ENCODE measurements at places on chromosomes 11 and 22.

- no peak for DNase-seq
Measured at GRCh38 chr11:82494988-82495432, 238.7 kb downstream of the FAM181B start.

GRCh38 chr11:125645871-125646270 lies 20.9 kb downstream of the CHEK1 start:
- DNase-seq, result no peak

DNA sequence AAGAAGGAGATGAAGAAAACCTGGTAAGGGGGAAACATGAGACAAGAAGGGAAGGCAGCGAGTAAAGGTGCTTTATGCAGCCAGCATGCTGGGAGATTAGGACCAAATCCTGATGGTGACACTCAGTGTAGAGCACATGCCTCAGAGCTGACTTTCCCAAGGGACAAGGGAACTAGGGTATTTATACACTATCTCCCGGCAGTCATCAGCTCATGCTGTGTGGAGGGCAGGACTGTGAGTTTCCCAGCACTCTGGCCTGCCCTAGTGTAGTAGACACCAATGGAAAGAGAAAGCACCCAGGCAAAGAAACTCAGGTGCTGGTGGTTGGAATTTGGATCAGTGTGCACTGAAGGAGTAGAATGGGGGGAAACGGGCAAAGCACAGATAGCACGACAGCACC lies 128.3 kb upstream of the CSNK2A3 start:
- no peak for DNase-seq

DNA sequence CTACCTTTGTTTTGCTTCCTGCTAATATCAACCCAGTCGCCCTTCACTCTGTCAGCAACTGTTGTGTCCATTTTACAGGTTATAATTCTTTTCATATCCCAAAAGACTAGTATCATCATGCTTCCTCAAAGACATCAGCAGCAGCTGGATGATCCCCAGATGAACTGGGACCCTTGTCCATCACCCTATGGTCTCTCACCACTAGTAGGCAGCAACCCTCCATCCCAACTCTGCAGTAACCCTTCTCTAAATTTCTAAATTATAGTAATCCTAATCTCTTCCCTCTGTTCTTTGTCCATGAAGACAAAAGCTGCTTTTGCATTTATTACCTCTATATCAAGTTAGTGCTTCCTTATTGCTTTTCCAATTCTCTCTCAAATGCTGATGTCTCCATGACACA lies 1025.8 kb downstream of the FAM181B start:
- DNase-seq, result no peak

GRCh38 chr11:1513326-1514296 lies 27.0 kb upstream of the MOB2 start:
- no peak for DNase-seq

- DNase-seq, result no peak
Measured at GRCh38 chr11:1442163-1442562, 44.4 kb downstream of the MOB2 start.

GRCh38 chr11:76162336-76163288 lies 43.7 kb downstream of the WNT11 start:
- DNase-seq, result no peak

DNA sequence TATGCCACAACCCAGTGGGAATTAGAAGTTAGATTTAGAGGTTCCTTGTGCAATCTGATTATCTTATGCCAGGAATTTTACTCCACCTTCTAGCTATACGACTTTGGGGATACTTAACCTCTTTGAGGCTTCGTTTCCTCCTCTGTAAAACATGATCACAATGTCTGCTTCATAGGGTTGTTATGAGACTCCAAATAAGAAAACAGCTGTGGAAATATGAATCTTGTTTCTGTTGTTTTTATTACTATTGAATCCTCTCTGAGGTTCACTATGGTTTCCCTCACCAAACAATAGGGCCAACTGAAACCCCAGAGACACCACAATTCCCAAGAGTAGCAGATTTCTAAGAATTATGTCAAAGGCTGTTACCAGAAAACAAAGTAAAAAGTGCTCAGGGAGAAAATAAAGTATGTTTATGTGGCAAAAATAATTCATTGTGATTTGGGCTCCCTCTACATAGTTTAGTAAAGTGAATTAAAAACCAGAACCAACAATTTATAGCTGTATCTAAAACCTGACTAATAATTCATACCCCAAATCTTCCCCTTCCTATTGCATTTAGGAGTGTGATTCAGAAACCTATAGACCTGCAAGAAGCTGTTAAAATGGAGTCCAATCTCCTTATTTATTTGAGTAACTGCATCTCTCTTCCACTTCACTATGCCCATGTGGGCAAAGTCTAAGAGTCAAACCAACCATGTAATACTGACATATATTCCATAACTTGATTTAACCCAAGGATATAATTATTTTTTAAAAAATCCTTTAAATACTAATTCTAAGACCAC lies 38.4 kb downstream of the AMBRA1 start:
- peak; percentile 22 for DNase-seq

- peak; percentile 71 for DNase-seq
Measured at GRCh38 chr11:133927690-133928627, 28.8 kb downstream of the IGSF9B start.

GRCh38 chr11:31995525-31996094 lies 95.3 kb upstream of the RCN1 start:
- no peak for DNase-seq

DNA sequence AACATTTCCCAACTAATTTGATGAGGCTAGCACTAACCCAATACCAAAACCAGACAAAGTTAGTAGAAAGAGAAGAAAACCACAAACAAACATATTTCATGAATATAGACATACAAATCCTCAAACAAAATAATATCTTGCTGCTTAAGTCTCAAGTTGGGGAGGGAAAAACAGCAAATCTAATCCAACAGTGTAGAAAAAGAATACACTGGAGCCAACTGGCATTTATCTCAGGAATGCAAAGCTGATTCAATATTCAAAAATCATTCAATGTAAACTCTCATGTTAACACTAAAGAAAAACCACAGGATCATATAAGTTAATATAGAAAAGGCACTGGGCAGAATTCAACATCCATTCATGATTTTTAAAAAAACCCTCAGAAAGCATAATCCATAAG lies 18.2 kb downstream of the GNB1L start:
- no peak for DNase-seq

DNA sequence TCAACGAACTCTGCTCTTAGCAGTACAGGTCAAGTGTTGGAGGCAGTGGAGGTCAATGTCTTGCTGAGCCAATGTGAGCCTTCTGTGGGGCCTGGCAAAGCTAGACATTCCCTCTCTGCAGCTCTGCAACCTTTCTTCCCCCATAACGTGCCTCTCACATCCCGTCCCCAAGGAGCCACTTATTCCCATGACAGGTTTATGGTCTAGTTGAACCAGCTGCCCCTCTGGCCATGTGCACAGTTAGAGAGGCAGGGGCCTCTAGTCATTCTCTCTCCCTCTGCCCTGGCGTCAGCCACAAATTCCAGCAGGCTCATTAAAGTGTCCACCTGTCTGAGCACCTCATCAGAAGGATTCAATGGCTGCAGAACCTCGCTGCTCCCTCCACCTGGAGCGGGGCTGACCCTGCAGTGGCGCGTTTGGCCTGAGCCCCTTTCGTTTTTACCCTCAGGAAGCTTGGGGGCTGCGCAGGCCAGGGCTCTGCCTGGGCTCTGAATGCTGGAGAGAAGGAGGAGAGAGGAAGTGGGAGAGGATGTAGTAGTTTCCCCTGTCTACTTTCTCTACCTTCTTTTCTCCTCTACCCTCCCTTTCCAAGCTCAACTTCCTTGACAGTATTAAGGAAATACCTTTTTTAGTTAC lies 302.1 kb upstream of the B3GAT1 start:
- DNase-seq, result no peak

- no peak for DNase-seq
Measured at GRCh38 chr11:44104481-44105294, 9.2 kb downstream of the EXT2 start.

DNA sequence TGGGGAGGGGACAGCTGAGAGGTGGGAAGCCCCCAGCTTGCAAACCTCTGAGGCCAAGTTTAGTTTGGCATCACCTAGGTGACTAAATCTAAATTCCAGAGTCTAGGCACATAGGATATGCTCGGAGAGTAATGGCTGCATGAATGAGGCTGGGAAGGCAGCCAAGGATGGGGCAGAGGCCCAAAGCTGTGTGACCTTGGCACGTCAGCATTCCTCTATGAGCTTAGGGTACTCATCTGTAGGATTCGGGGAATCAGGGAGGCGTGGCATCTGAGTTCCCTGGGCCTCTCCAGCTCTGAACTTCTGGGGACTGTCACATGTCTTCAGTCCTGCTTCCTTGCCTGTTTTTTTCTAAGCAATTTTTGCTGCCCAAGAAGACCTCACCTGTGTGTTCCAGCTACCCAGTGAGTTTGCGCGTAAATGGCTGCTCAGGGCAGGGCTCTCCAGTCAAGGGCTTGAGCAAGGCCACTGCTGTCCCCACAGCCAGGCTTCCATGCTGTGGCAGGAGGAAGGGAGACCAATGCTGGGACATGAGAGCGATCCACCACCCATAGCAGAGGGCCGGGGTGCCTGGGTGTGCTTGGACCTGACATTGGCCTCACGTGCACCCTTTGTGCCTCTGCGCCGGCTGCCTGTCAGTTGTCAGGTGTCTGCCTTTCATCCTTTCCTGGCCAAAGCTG lies 13.9 kb downstream of the DAGLA start:
- DNase-seq, result no peak

GRCh38 chr11:11171285-11171684 lies 181.8 kb downstream of the CSNK2A3 start:
- no peak for DNase-seq

DNA sequence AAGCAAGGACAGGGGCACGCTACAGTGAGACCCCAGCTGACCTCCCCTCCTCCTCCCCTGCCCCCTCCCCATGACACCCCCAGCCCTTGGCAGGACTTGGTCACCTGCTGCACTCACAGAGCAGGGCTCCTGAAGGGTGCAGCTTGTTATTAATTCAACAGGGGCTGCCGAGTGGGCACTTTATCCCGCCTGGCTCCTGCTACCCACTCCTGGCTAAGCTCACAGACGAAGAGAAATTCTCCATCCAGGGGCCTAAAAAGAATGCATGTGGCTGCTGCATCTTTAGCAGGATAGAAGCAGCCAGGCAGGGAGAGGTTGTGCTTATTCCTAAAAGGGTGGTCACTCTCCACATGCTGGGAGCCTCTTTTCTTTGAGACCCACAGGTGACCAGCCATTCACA lies 40.3 kb downstream of the GALNT18 start:
- DNase-seq, result no peak

GRCh38 chr22:39179841-39180335 lies 27.4 kb upstream of the CBX7 start:
- DNase-seq, result no peak

- no peak for DNase-seq
Measured at GRCh38 chr22:47059701-47060161, 297.3 kb downstream of the TBC1D22A start.

DNA sequence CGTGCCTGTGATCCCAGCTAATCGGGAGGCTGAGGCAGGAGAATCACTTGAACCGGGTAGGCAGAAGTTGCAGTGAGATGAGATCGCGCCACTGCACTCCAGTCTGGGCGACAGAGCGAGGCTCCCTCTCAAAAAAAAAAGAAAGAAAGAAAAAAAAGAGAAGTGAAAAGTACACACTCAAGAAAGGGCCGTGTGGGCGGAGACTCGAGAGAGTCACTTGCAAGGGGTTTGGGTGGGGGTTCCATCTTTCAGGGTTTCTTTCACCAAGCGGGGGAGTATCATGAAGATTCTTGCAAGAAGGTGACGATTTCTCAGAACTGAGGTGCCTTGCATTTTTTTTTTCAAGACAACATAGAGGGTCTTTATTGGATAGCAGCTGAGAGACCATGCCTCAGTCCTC lies 4.0 kb upstream of the IFITM5 start:
- DNase-seq, result no peak
